Fibroblast of skin of back (primary cell): ENCODE measurements at places on chromosomes 12 and 14.

DNA sequence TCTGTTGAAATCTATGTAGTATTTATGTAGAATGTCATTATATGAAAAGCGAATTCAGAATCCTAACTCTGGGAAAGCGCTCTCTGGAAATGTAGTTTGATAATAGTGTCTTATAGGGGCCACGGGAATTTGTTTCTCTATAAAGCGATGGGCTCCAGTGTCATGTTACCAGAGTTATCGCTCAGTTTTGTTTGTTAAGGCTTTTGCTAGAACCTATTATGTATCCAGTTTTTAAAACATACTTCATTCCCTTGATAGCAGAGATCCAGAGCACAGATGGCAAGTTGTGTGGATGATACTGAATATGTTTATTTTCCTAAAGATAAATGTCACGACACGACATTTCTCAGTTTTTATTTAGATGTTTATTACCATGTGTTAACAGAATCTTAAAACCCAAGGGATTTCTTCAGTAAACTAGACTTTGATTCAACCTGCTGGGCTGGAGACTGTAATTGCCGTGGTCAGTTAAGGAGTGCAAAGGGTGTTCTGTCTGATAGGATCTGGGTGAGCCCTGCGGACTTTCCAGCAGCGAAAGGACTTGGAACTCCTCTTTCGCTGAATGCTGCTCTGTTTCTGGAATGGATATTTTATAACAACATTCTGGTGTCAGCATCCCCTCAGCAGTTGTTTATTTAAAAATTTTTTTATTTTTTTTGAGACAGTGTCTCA lies 1.7 kb upstream of the DNAH10 start:
- no peak for DNase-seq

- DNase-seq, result peak; percentile 81
Observed at GRCh38 chr12:26125400-26126339, 833 bp upstream of the BHLHE41 start.

GRCh38 chr14:53432378-53432802 lies 279.3 kb upstream of the DDHD1 start:
- peak; percentile 52 for DNase-seq

GRCh38 chr12:85273381-85274314 lies 6.4 kb upstream of the ALX1 start:
- no peak for DNase-seq
